ENCODE measurements at places on chromosomes 12 and 14. TPM values are rescaled to one million over a fixed set of nuclear protein-coding genes. Genes with fewer than 3 reads are reported as not detected.

GRCh38 chr12:2343681-2344080 lies 290.9 kb downstream of the CACNA1C start:
- DNase-seq = no peak

DNA sequence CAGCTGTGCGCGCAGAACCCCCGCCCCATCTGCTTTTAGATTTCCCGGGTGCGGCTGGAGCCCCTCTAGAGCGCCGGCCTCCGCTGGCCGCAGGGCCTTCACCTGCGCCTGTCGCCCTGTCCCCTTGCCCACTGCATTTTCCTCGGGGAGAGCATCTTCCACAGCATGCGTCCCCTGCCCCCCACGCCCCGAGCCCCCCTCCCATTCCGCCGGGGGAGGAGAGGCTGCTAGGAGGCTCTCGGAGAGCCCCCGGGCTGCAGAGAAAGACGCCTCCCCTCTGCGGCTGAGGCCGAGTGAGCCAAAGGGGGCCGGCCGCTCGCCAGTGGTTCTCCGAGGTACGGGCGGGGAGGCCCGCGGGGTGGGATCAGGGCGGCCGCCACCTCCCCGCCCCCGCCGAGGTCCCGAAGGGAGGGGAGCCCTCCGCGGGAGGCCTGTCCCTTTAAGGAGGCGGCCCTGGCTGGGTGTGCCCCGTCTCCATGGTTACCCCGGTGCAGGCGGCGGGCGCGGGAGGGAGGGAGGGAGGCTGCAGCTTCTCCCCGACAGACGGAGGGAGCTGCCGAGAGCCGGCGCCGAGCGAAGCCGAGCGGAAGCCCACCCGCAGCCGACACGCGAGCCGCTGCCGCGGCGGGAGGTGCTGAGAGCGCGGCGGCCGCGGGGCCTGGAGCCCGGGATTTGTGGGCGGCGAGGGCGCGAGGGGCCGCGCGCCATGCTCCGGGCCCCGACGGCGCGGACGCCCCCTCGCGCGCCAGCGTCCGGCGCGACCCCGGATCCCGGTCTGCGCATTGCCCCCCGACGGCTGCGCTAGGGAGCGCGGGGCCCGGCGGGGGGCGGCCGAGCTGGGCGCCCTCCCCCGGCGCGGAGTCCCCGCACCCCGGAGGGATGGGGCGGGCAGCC lies at the start of gene KCNH3:
Gene KCNH3 (plus strand): TSS at position 521 of the 894 bp plus-strand sequence. CDS start 387 bp downstream, outside the sequence.
- DNase-seq = peak; percentile 37

GRCh38 chr12:53977596-53978445 lies 3.1 kb upstream of the HOTAIR start:
- no peak for DNase-seq

- DNase-seq = no peak
Observed at GRCh38 chr12:88417531-88417930, 162.7 kb downstream of the KITLG start.

The CALM1 gene
- 261 TPM for total RNA-seq

The PPP1R36 gene
- 0.47 TPM for total RNA-seq

DNA sequence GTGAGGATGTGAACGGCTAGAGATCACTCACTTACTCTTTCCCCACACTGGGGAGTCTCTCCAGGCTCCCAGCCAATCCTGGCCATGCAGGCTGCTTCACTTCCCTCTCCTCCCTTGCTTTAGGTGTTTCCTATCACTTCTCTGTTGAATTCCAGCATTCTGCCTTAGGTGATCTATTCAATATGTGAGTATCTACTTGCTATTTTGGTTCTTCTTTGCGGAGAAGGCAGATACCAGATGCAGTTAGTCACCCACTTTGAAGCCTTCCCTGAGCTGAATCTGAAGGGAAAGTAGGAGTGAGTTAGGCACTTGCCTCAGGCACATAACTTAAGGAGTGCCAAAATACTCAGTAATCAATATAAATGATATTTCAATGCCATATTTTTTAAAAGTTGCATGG lies 36.0 kb upstream of the FAR2 start:
- peak; percentile 41 for DNase-seq

The CLEC9A gene
- not detected for total RNA-seq

DNA sequence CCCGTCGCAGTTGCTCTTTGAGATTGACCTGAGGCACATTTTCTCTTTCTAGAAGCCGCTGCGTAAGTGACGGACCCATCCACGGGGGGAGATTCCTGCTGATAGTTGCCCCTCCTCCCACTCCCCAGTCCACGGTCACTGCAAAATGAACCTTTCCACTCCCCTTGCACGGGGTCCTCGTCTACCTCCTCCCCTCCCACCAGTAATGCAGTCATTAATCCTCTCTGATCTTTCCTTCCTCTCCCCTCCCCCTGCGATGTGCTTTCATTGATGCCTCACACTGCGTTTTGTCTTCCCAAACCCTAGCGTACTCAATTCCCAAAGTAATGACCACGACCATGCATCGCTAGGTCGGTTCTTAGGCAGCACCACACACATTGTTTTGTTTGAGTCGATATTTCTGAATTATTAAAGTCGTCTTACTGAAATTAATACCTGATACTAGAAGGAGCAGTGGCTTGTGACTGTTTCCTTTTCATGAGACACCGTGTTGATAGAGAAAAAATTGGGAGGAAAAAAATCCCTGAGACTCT lies 857 bp downstream of the ETNK1 start:
- peak; percentile 16 for DNase-seq

- no peak for DNase-seq
Observed at GRCh38 chr14:53510281-53510912, 357.3 kb upstream of the DDHD1 start.

The IKBIP gene
- total RNA-seq = 14.5 TPM

DNA sequence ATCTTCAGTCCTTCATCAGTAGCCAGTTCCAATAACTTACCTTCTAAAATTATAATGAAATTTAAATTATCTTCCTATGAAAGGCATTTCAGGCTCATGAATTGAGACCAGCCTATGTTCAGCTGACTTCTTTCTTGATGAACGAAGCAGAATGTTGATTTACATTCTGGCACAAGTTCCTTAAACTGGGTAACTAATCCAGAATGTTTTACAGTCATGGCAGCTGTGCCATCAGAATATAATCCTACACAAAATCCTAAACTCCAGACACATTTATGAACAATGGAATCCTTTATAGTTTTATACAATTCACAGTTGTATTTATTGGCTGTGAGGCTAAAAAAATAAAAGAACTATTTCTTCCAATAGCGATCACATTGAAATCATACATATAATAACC lies 97.3 kb upstream of the CPM start:
- no peak for DNase-seq

The TDP1 gene
- total RNA-seq = 37.1 TPM

The BCL2L2 gene
- total RNA-seq = 25.5 TPM

GRCh38 chr14:91115986-91116770 lies 2.3 kb downstream of the DGLUCY start:
- no peak for DNase-seq

- no peak for DNase-seq
Observed at GRCh38 chr14:82009993-82010392, 476.3 kb upstream of the SEL1L start.

- DNase-seq = no peak
Observed at GRCh38 chr12:106137530-106138356, 1.0 kb downstream of the NUAK1 start.

DNA sequence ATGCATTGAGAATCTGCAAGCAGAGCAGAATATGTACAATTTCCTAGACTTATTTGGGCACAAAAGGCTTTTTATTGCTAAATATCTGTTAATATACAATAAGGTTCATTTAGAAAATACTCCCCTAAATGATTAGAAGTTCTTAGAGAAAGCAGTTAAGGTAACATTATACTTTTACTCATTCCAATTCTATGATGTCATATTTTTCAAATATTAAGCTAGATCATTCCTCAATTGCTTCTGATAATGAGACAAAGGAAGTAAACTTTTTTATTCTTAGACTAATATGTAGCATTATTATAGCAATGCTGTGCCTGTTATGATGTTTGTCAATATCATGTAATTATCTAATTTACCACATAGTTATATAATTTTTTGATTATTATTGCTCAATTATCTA lies 447.0 kb downstream of the SLC16A7 start:
- DNase-seq = no peak

The SYT1 gene
- 44.9 TPM for total RNA-seq

DNA sequence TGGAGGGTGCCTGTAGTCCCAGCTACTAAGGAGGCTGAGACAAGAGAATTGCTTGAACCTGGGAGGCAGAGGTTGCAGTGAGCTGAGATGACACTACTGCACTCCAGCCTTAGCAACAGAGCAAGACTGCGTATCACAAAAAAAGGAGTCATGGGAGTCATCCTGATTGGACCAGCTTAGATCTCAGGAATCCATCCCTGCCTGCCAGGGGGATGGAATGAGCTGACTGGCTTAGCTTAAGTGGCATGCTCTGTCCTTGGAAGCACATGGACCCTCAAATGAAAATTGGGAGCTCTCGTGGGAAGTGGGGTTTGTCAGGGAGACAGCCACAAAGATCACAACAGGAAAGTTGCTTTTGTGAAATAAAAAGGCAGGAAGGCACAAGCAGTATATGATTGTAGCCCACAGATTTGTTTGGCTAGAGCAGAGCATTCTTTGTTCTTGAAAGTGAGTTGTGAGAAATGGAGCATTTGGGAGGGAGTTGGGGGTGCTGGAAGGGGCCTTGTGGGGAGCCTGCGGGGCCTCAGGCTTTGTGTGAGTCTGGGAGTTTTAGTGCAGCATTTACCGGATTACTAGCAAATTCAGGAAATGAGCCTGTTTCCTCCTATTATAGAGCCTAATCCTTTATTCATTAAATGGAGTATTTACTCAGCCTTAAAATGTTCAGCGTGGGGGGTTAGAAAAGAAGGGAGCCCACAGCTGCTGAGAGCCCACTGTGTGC lies 30.7 kb downstream of the DGLUCY start:
- no peak for DNase-seq

DNA sequence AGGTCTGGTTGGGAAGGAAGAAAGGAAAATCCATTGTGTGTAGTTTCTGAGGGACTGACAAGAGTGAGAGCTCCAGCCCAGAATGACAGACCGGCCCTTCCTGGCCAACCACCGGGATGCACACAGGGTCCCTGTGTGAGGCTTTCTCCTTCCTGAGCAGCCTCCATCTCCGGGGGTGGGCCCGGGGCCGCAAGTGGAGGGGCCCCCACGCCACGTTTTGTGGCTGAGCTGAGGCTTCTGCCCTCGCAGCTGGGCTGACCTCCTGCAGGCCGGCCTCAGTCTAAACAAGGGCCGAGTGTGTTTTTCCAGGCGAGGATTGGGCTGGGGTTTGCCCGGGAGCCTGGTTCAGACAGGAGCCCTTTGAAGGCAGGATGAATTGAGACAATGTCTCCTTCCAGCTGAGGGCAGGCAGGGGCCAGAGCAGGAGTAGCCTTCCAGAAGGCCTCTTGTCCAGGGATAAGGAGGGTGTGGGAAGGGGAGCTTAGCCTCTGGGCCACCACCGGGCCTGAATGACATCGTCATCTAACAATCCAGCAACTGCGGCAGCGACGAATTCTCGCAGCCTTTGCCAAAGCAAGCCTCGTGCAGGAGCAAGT lies 96.5 kb upstream of the NCOR2 start:
- DNase-seq = no peak

DNA sequence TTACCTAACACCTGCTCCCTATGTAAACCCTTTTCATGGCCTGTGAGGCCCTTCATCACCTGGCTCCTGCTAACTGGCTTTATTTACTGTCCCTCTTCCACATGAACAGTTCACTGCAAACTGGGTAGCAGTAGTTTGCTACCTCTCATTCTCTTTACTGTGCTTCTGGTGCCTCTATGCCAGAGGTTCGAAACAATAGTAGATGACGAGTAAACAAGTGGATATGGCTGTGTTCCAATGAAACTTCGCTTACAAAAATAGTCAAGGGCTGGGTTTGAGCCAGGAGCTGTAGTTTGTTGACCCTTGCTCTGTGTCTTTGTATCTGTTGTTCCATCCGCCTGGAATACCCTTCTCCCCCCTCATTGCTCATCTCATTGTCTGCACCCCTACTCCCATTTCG lies 233.6 kb upstream of the RMST start:
- no peak for DNase-seq

DNA sequence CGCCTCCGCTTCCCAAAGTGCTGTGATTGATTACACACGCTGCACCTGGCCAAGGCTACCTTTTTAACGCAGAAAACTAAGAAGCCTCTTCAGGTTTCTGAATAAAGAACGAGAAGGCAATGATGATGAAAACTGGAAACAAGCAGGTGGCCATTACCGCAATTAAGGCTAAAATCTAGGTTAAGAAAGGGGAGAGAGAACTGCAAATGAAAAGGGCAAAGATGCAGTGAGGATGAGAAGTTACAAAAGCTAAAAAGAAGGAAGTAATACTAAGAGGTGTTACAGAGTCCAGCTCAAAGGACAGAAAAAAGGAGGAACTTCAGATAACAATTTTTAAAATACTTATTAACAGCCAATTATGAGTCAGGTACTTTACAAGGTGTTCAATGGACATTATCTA lies 79.7 kb downstream of the DUSP16 start:
- no peak for DNase-seq

- DNase-seq = no peak
Observed at GRCh38 chr12:121452340-121452984, 52.5 kb downstream of the RNF34 start.

DNA sequence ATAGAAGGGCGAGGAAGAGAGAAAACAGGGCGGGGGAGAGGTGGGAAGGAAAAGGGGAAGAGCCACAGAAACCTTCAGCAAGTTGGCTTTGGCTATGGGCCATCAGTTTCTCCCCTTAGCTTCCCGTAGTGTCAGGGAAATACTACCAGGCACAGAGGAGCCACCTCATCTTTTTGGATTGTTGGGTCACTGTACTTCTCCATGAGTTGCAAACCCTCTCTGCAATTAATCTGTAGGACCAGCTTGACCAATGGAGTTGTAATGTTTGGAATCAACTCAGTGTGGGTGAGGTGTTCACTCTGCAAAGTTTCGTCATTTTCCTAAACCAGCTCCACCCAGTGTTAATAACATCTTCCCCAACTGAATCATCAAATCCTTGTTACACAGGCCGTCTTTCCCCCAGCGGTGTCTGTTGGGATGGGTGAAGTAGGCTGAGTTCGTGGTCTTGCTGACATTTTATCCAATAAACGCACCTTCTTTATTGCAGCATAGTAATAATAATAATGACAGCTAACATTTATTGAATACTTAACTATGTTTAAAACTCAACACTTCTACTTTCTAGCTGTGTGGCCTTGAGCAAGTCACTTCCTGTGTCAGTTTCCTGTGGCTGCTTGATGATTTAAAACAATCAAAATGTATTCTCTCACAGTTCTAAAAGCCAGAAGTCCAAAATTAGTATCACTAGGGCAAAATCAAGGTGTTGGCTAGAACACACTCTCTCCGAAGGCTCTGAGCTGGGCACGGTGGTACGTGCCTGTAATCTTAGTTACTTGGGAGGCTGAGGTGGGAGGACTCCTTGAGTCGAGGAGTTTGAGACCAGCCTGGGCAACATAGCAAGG lies 8.1 kb upstream of the GLTP start:
- DNase-seq = peak; percentile 50

GRCh38 chr14:72851635-72852034 lies 42.3 kb downstream of the DPF3 start:
- no peak for DNase-seq

GRCh38 chr12:3117591-3118015 lies 40.4 kb downstream of the TSPAN9 start:
- no peak for DNase-seq
